CD4-positive, alpha-beta T cell (primary cell): ENCODE measurements at places on chromosomes 5 and 9.
A peak's percentile ranks its signal among the peaks of the same experiment; 100 is the strongest.

DNA sequence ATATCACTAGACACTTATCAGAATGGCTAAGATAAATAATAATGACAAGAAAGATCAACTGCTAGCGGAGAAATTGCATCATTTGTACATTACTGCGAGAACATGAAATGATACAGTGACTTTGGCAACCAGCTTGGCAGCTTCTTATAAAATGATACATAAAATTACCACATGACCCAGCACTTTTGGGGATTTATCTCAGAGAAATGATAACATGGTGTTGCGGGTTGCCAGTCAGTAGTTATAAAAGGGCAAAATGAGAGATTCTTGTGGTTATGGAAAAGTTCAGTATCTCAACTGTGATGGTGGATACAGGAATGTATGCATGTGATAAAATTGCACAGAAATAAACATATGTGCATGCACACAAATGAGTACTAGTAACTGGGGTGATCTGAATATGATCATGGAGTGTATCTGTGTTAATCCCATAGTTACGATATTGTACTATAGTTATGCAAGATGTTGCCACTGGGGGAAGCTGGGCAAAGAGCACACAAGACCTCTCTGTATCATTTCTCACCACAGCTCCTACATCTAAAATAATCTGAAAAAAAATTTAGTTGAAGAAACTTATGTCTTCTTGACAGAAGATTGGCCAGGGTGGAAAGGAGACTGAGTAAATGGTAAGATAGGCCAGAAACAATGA, 128.9 kb downstream of the NXNL2 start:
- no peak for DNase-seq

DNA sequence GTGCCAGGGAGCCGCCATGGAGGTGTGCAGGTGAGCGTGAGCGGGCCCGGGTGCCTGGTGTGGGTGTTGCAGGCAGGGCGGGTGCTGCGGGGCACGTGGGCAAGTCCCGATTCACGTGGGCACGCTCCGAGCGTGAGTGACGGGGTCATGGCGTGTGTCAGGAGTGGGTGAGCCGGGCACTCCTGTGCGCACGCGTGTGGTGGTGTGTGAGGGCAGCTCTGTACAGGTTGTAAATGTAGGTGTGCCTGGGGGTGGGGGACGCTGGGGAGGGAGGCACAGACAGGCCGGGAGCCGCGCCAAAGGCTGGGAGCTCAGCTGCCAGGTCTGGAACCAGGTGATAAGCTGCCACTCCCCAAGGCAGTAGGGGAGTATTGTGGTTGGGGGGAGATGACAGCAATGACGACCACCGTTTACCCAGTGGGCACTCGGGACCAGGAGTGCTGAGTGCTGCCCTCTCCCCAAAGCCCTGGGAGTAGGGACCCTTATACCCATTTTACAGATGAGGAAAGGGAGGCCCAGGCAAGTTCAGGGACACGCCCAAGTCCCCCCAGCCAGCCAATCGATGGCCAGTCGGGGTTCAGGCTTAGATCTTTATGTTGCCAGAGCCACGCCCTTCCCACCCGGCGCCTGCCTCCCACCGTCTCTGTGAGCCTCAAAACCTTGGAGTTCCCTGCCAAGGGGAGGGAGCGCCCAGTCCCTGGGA, 9.6 kb downstream of the NCS1 start:
- no peak for DNase-seq

GRCh38 chr9:77793849-77794248, 145.7 kb upstream of the GNA14 start:
- no peak for DNase-seq

DNA sequence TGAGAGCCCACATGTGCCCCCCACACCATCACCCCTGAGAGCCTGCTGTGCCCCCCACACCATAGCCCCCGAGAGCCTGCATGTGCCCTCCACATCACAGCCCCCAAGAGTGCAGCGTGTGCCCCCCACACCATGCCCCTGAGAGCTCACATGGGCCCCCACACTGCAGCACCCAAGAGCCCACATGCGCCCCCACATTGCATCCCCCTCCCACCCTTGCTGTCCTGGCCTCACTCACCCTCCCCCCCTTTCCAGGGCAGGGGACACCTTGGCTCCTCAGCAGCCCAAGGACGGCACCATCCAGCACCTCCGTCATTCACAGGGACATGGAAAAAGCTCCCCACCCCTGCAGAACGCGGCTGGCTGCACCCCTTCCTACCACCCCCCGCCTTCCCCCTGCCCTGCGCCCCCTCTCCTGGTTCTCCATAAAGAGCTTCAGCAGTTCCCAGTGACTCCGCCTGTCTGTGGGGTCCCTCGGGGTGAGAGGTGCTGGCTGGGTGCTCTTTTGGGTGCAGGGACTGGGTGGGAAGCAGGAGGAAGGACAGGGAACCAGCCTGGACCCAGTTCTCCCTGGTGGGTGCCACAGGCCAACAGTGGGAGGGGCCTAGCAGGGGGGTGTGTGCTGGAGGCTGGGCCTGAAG, 5.0 kb downstream of the LCN1 start:
- DNase-seq: no peak

- DNase-seq: no peak
Observed at GRCh38 chr5:100803397-100803796, 99.7 kb downstream of the ST8SIA4 start.

DNA sequence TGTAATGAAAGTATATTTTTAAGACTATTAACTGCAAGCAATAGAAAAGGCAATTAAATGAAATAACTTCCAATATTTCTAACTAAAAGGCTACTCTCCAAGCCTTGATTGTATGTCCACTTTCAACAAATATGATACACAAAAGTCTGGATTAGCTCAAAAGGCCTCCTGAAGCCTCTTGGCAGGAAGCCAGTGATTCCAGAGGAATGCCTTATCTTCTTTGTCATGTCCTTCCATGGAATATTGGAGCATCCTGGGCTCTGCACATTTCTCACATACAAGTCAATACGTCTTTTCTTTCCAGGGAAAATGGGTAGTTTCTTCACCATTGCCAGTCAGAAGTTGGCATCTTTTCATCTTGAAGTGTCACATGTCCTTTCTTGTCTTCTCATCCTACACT, 357.8 kb downstream of the KDM4C start:
- DNase-seq: no peak

DNA sequence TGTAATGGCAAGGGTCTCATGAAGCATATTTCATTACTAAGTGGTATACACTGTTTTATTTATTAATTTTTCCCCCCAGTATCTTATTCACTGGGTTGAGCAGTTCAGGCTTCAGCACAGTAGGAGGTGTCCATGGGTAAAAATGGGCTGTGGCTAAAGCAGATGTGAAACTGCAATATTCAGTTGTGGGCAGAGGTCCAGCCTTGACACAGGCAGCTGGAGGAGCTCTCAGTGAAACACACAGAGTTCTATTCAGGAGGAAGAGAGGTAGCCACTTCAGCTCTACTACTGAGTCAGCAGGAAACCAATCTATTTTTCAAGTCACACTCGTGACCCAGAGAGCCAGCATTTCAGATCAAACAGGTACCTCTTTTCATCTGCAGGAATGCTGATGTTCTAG, 418.3 kb downstream of the CDH10 start:
- DNase-seq: no peak

DNA sequence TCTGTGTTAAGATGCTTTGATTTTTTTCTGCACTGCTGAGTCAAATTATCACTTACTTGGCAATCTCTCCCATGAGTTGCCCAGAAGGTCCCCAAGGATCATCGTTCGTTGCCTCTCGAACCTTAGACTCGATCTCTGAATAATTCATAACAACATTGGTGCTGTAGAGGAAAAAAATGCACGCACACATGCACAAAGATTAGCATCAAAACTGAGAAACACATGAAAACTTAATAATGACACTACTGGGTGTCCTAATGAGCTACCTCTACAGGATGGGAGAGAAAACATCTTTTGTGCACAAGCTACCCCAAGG, 41.6 kb downstream of the CLINT1 start:
- DNase-seq: no peak

DNA sequence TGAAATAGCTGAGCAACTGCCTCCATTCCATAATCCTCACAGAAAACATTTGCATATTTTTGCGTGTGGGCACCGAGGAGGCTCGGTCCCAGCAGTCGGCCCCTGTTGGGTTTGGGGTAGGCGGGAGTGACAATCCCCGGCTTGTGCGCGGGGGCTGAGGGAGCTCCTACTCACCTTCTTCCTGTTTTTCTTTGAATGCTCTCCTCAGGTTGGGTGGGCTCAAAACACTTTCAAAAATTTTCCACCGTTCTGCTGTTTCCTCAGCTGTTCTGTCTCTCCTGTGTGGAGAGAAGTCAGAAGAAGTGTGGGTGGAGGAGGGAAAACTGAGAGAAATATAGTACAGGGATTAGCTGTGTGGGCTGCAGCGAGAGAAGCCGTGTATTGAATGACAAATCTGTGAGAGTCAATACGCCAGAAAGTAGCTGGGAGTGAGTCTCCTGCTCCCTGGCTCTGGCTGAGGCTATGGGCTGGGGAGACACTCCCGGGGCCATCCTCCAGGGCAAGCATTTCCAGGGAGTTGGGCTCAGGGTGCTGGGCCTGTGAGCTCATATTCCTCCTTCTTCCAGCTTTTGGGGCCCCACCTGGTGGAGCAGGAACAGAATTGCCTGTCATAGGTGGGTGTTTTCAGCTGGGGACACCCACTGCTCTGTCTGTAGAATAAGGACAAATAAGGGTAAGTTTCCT, 84.7 kb downstream of the CMYA5 start:
- peak; percentile 28 for DNase-seq

- no peak for DNase-seq
Observed at GRCh38 chr5:34455098-34455497, 201.0 kb upstream of the RAI14 start.
